NCI-H1436 (cell line): ENCODE measurements at places on chromosomes 16 and 17.

GRCh38 chr17:66900126-66901010 is 64.1 kb upstream of the CACNG4 start:
- DNase-seq = no peak

DNA sequence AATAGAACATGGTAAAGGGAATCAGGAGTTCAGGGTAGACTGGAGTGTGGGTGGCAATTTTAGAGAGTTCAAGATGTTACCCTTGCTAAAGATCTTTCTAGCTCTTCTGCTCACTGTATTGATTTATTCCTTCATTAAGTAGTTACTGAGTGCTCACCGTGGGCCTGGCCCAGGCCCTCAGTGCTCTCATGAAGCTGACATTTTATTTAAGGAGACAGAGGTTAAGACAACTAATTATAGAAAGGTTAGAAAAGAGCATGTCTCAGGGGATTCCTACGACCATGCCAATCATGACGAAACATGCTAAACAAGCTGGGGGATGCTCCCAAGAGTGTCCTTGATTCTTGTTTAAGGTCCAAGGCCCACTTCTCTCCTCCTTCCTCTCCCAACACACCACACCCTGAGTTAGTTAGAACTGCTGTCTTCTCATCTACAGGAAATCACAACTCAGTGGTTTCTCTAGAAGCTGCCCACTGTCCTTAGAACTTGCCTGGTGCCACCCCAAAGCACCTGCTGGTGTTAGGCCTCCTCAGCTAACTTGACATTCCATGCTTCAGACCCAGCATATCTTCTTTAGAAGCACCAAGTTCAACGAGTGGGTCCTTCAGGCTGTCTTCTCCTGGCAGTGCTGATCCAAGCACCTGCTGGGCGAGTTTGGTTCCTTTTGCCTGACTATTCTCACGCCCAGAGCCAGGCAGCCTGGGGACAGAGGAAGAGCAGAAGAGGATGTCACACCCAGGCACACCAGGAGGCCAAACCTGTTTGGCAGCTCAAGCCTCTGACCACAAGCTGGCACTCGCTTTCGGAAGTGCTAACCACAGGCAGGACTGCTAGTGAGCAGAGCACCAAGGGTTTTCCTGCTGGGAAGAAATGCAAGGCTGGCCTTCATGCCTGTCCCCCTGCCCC is 79.0 kb downstream of the GAS7 start:
- no peak for DNase-seq

- DNase-seq = no peak
Measured at GRCh38 chr17:47064684-47065083, 85.6 kb upstream of the RPRML start.

DNA sequence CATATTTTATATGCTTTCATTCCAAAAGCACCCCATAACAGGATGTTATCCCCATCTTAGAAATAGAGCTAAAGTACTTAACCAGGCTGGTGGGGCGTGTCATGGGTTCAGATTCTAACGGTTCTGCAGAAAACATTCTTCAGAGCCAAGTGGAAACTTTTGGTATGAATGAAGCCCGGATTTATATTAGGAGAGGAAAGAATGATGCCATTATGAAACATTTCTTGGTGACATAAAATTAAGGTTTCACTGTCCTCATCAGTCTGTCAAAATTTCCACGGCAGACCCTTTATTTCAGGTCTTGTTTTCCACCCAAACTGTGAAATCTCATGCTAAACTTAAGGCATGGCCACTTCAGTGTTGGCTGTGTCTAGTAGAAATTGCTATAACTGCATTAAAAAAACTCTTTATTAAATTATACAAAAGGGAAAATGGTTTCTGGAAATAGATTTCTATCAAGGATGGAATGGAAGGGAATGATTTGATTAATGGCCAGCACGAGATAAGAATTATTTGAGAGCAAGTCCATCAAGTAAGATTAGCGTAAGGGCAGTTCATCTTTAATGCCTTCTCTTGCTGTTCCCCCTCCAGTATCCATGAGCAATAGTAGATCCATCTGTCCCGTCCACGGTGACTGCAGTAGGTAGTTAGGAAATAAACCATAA is 11.7 kb downstream of the PRKCA start:
- no peak for DNase-seq

- DNase-seq = no peak
Measured at GRCh38 chr17:57293077-57293476, 36.8 kb downstream of the MSI2 start.

DNA sequence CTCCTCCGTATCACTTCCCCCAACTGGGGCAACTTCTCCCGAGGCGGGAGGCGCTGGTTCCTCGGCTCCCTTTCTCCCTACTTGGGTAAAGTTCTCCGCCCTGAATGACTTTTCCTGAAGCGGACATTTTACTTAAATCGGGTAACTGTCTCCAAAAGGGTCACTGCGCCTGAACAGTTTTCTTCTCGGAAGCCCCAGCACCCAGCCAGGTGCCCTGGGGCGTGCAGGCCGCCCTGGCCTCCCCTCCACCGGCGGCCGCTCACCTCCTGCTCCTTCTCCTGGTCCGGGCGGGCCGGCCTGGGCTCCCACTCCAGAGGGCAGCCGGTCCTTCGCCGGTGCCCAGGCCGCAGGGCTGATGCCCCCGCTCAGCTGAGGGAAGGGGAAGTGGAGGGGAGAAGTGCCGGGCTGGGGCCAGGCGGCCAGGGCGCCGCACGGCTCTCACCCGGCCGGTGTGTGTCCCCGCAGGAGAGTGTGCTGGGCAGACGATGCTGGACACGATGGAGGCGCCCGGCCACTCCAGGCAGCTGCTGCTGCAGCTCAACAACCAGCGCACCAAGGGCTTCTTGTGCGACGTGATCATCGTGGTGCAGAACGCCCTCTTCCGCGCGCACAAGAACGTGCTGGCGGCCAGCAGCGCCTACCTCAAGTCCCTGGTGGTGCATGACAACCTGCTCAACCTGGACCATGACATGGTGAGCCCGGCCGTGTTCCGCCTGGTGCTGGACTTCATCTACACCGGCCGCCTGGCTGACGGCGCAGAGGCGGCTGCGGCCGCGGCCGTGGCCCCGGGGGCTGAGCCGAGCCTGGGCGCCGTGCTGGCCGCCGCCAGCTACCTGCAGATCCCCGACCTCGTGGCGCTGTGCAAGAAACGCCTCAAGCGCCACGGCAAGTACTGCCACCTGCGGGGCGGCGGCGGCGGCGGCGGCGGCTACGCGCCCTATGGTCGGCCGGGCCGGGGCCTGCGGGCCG is 1.6 kb downstream of the HIC1 start:
- no peak for DNase-seq

DNA sequence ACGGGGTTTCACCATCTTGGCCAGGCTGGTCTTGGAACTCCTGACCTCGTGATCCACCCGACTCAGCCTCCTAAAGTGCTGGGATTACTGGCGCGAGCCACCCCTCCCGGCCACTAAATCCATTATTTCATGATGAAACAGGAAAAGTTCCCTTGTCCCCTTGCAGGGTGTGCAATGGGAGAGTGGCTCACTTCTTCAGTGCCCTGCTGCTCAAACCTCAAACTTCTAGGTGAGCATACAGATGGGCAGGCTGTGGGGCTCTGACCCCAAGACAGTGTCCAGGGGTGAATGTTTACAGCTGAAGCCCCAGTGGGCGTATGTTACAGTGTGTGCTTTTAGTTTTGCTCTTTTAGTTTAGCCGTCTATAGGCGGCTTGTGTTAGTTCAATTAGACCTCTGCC is 34.7 kb downstream of the GJC1 start:
- no peak for DNase-seq

DNA sequence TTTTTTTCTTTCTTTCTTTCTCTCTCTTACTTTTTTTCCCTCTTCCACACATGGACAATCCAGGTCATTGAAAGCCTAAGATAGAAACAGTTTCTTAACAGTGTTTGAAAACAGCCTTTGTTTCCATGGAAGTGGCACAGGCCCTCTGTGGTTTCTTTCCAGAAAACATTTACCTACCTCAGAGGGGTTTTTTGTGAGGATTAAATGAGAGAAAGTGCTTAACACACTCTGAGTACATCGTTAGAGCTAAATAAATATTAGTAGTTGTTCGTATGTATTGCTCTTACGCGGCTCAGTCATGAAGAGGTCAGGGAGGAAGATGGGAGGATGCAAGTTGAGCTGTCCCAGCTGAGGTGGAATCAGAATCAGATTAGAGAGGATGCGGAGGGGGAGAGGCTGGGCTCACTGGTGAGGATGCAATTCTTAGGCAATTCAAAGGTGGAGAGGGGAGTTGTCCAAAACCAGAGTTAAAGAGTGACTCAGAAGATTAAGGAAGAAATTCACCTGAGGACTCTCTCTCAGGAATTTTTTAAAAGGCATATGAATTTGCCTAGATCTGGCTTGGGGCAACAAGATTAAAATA is 345.4 kb downstream of the PMP22 start:
- DNase-seq = no peak

DNA sequence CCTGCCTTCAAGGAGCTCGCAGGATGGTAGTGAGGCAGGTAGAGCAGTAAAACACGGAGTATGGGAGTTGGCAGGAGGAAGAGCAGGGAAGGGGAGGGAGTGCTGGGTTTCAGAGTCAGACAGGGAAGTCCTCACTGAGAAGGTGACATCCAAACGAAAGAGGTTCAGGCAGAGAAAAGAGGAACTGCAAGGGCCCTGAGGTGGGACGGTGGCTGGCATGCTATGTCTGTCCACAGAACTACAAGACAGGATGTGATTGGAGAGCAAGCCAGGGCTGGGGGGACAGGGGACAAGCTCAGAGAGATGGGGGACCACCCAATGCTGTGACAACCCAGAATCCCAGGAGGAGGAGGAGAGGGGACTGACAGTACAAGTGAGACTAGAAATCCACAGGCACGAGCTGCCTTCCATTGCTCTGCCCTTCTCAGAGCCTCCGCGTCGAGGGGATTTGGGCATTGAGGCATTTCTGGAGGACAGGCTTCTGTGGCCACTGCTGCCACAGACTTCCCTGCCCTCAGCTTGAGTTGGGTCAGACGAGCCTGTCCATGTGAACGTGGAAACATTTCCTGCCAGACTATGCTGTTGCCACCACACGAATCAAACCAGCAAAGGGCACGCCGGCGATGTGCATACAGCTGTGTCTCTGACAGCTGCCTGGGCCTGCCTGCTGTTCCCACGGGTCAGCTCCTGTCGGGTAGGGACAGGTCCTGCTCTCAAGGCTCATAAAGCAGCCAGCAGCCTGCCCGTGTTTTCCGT is 100.1 kb downstream of the RAB11FIP4 start:
- no peak for DNase-seq

- DNase-seq = no peak
Measured at GRCh38 chr17:57943645-57944044, 11.6 kb downstream of the CUEDC1 start.

DNA sequence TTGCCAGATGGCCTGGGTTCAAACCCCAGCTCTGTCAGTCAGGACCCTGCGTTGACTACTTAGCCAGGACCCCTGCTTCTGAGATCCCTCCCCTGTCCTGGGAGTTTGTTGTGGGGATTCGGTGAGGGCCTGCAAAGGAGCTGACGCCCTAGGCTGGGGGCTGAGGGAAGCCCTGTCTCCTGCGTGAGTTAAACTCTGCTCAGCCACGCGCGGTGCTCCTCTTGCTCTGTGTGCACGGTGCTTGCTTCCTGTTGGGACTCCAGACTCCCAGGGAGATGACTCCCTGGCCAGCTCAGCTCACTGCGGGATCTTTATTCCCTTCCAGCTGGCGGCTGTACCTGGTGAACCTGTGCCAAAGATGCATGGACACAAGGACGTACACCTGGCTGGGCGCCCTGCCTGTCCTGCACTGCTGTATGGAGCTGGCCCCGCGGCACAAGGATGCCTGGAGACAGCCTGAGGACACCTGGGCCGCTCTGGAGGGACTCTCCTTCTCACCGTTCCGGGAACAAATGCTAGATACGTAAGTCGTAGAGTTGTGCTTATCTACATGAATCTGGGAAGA is 37.4 kb downstream of the RNF213 start:
- no peak for DNase-seq

- no peak for DNase-seq
Measured at GRCh38 chr16:27795992-27796614, 246.2 kb downstream of the KATNIP start.

- no peak for DNase-seq
Measured at GRCh38 chr17:2724784-2725164, 13.2 kb upstream of the CLUH start.

- DNase-seq = no peak
Measured at GRCh38 chr17:76142039-76142584, 1.1 kb upstream of the FOXJ1 start.

DNA sequence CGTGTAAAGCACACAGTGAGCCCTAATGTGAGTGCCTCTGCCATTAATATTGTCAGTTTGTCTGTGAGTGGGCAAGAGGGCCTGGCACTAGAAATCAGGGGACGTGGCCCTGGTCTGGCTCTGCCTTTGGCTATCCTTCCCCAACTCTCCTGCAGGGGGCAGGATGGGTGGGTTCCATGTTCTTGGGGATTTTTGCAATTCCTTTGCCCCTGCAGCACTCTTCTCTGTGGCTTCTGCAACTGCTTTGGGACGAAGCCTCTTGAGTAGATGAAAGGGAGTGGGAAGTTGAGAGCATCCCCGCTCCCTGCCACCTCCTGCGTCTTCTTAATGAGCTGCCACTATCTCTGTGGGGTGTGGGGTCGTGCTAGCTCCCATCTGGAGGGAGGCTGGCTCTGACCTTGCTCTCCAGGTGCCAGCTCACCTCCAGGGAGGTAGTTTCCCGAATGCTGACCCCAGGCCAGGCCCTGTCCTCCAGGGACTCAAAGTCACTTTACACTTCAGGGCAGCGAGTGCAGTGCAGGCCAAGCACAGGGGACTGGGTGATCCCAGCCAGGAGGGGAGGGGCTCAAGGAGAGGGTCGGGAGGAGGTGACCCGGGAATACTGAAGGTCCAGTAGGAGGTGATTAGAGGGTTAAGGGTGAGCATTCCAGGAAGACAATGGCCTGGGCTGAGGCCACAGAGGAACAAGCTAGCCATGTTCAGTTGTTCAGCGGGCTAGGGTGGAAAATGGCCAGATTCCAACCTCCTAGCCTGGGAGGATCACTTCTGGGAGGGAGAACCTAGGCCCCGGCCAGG is 121.0 kb upstream of the NLRP1 start:
- DNase-seq = no peak

- peak; percentile 44 for DNase-seq
Measured at GRCh38 chr16:66478733-66479511, 51.8 kb downstream of the BEAN1 start.

DNA sequence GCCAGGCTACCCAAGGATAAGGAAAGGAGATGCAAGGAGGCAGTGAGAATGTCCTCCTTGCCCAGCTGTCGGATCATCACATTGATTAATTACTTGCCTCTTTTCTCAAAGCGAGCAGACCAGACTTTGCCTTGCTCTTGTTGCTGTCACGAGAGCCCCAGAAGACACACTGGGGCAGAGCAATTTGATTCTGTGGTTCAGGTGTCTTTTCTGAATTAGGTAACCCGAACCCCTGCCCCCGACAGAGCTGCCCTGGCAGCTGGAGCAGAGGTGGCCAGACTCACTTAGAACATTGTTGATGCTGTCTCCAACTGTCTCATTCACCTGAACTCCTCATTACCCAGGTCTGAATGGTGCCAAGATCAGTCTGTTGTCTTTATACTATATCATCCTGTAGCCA is 34.3 kb downstream of the VAT1L start:
- DNase-seq = no peak

GRCh38 chr17:15649861-15650421 is 30.4 kb upstream of the FBXW10B start:
- no peak for DNase-seq

- DNase-seq = no peak
Measured at GRCh38 chr16:48441106-48441505, 55.9 kb upstream of the SIAH1 start.
